CD14-positive monocyte (primary cell): ENCODE measurements at places on chromosomes 7 and 10.

DNA sequence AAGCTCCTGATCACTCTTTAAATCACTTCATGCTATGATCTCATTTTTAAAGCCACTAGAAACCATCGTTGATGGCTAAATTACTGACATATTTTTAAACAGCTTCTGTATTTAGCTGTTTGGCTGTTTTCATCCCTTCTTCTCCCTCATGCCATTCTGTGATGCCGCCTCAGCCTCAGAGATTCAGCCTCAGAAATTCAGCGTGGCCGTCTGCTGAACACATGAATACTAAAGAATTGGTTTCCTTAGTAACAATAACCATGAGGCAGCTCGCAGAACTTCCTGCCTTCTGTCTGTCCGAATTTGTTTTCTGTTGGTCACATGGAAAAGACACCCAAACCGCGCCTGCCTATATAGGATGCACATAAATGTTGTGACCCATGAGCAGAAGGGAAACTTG is 31.0 kb upstream of the FZD1 start:
- DNase-seq, result no peak

DNA sequence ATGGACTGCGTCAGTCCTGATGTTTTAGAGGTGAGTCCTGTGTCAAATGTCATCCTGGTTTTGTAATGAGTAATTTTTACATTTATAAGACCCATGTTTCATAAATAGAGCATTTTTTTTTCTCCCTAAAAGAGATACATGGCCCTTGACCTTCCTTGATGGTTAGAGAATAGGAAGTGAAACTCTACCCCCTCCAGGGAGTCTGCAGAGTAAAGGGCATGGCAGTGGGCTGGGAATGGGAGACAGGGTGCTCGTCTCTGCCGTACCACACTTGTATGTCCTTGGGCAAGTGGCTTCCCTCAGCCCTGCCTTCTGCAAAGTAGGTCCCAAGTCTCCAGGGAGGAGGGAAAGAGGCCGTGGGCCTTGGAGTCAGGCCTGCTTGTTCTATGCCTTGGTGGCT is 63.9 kb downstream of the WDFY4 start:
- DNase-seq, result peak; percentile 11

GRCh38 chr7:42046483-42046882 is 190.5 kb downstream of the GLI3 start:
- no peak for DNase-seq

GRCh38 chr10:95558593-95559320 is 2.4 kb downstream of the SORBS1 start:
- no peak for DNase-seq

GRCh38 chr10:84054743-84055142 is 84.6 kb upstream of the GHITM start:
- DNase-seq, result no peak

GRCh38 chr7:122869260-122869659 is 17.0 kb downstream of the CADPS2 start:
- no peak for DNase-seq

GRCh38 chr7:81393018-81393417 is 376.8 kb downstream of the HGF start:
- no peak for DNase-seq

DNA sequence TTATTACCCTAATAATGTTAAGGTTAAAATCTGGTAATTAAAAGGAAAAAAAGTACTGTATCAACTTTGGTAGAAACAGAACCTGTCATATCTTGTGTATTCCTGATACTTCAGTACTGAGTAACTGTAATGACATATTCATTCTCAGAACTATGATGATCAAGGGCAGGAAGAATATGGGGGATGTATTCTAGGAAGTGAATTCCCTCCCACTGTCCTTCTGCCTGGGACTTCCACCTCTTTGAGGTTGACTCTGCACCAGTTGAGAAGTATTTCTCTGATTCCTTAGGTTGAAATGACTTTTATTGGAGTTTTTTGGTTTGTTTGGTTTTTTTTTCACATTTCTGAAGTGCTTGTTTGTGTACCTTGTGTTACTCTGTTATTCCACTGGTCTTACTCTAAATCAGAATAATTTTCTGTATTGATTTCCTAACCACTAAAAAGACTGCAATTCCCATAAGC is 36.9 kb downstream of the WASL start:
- DNase-seq, result no peak

DNA sequence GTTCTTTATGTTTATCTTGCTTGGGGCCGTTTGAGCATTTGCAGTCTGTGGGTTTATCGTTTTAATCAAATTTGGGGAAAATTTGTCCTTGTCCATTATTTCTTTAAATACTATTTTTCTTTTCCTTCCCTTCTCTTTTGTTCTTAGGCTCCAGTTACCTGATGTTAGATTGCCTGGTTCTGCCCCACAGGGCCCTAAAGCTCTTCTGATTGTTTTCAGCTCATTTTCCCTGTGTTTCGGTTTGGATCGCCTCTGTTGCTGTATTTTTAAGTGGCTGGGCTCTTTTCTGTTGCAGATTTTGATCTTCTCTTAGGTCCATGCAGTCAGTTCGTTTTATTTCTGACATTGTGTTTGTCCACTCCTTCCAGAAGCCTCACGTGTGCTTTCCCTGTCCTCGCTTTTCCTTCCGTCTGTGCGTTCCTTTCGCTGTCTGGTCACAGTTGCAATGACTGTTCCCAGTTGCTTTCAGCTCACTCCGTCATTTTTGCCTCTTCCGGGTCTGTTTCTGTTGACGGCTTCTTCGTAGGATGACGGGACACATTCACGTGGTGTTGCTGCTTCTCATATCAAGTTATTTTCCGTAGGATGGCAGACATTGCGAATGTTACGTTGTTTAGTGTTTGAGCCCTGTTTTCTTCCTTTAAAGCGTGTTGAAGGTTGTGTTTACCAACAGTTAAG is 111.4 kb downstream of the INPP5A start:
- no peak for DNase-seq
